ENCODE measurements at places on chromosomes 3 and 15.

DNA sequence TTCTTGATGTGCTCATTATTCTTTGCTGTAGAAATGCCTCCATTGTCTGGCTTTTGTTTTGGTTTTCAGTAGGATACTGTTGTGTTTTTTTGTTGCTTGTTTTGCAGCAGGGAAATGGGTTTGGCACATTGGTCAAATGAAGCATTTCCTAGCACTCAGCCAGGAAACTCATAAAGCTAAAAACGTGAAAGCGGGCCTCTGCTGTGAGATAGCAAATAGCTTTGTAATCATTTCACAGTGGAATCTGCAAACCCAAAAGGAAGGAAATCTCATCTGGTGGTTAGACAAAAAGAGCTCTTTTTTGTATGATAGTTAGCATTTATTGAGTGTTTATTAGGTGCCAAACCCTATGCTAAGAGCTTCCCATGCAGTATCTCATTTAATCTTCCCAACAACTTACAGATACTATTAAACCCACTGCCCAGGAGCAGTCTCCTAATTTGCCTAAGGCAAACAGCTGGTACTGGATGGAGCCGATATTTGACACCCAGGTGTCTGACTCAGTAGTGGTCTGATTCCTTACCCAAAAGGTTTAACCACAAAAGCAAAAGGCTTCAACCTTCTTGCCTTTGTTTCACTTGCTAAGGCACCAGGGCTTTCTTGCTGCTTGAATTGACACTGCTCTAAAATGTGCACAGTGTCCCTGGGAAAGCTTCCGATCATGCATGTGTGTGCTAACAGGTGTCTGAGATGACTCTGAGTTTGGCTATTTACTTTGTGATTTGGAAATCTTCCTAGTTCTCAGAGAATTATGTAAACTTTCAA, 527.9 kb upstream of the MDFIC2 start:
- no peak for DNase-seq

- no peak for DNase-seq
These were observed 126.3 kb upstream of the MEF2A start for GRCh38 chr15:99439524-99439835.

DNA sequence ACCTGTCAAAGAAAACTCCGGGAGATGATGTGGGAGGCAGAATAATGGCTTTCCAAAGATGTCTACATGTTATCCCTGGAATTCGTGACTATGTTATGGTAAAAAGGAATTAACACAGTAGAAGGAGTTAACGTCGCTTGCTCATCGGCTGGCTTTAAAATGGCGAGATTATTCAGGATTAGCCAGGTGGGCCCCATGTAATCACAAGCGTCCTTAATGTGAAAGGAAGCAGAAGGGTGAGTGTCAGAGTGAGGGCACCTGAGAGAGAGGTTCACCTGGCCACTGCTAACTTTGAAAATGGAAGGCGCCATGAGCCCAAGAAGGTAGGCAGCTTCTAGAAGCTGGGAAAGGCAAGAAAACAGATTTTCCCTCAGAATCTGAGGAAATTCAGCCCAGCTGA, 557.2 kb downstream of the EPHB1 start:
- DNase-seq: no peak

DNA sequence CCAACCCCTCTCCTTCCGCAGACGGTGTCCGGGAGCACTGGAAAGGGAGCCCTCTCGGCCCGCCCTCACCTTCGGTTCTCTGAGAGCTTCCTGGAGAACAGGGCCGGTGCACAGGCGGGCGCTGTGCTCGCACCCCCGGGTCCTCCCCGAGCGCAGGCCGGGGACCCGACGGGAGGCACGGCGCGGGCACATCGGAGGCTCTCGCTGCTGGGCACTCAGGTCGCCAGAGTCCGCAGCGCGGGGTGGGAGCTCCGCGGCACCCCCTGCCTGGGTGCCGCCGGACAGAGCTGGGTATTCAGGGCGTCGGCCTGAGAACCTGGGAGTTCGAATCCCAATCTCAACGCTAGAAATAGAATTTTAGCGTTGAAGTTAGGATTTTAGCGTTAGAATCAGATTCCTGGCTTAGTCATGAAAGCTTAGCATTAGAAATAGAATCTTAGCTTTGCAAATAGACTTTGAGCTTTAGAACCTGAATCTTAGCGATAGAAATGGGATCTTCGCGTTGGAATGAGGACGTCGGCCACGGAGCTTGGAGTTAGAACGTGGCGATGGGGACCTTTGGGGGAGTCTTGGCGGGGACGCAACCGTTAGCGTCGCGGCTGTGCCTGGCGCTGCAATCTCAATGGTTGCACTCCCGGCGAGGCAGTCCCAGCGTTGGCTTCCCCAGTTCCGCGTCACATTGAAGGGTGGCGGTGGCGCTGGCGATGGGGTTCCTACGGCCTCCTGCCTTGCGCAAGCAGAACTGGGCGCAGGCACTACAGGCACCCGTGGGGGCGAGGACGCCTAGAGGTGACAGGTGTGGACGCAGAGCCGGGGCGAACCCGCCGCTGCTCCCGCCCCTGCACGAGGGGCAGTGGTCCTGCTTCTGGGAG, 549 bp downstream of the TRH start:
- no peak for DNase-seq

- DNase-seq: no peak
These were observed 37.1 kb upstream of the ST3GAL6 start for GRCh38 chr3:98726084-98726483.

- no peak for DNase-seq
These were observed 170.0 kb downstream of the MINAR1 start for GRCh38 chr15:79602180-79602579.

DNA sequence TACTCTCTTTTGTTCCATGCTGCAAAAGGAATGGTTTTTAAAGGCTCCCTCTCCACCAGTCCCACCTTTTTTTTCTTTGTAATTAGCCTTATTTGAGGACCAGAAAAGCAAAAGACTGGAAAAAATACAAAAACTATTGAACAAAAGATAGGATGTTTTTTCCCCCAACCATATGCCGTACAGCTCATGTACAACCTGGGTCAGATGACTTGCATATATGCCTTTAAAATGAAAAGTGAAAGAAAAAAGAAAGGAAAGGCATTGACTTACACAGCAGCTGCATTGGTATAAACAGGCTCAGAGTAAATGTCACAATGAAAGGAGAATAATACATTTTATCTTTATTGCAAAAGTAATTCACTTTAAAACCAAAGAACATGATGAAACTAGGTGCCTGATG, 69.5 kb upstream of the CMC1 start:
- no peak for DNase-seq

DNA sequence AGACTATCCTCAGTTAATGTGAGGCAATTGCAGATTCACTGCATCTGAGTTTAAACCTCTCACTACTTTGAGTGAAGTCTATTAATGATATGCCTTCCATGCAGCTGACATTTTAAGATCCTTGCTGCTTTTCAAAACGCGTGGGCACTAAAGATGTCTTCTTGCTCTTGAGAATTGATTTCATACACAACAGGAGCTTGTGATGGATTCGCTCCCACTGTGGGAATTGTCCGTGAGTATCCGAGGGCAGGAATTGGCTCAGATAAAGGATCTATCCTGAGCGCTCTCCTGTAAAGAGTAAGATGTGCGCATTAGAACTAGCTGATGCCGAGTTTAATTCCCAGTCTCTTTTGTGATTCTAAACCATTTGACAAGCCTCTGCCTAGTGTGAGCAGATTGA, 167.9 kb downstream of the ROBO2 start:
- DNase-seq: no peak

DNA sequence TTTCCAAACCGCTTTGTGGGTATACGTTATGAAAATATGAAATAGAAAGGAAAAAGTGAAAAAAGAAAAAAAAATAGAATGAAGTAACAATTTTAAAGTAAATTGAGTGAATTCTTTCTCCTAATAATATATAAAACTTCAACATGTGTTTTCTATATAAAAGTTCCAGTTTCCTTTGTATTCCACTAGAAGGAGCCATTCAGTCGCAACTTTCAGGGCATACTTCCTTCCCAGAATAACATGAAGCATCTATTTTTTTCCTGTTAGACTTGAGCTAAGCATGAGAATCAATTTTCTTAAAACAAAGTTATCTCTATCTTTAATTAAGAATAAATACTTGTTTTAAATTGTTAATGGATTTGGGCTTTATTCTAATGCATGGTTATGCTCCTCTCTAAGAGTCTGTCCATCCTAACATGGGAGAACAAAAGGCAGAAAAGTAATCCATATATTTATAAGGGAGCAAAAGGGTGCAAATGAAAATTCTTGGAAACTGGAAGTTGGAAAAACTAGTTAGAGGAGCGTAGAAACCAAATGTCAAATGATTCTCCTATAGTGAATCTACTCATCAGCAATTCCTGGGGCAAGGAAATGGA, 16.0 kb upstream of the VGLL3 start:
- no peak for DNase-seq

GRCh38 chr15:66993874-66994696, 71.3 kb upstream of the SMAD3 start:
- DNase-seq: no peak

GRCh38 chr3:120326784-120327183, 22.4 kb downstream of the LRRC58 start:
- DNase-seq: no peak

DNA sequence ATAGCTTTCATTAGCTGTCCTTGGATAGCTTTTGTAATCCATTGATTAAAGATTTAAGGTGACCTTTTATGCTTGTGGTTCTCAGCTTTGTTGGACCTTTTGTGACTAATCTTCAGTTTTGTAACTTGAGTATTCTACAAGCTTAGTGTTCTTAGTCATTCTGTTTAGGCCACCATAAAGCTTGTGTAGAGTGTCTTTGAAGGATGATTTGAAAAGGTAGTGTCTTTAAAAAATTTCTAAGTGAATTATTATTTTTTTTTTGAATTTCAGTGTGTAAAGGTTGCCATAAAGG, 7.5 kb downstream of the MORF4L1 start:
- no peak for DNase-seq

- DNase-seq: no peak
These were observed 263.6 kb upstream of the AZI2 start for GRCh38 chr3:28612232-28612631.

- DNase-seq: no peak
These were observed 973 bp upstream of the ITPKA start for GRCh38 chr15:41492597-41493204.

DNA sequence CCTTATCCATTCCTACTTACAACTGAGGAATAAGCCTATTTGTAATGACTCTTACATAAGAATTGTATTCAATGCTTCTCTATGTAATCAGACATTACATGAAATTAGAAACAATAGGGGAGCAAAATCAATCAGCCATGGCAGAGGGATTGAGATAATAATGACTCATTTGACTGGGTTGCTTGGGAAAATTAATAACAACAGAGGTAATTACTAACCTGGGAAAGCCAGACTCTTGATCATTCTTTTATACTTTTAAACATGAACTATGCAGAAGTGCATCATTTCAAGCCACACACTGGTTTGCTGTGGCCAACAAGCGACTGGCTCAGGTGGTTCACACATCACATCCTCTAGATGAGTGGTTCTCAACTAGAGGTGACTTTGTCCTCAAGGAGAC, 126.3 kb upstream of the CRBN start:
- DNase-seq: no peak

- no peak for DNase-seq
These were observed 41.6 kb downstream of the WNT5A start for GRCh38 chr3:55445551-55445950.

DNA sequence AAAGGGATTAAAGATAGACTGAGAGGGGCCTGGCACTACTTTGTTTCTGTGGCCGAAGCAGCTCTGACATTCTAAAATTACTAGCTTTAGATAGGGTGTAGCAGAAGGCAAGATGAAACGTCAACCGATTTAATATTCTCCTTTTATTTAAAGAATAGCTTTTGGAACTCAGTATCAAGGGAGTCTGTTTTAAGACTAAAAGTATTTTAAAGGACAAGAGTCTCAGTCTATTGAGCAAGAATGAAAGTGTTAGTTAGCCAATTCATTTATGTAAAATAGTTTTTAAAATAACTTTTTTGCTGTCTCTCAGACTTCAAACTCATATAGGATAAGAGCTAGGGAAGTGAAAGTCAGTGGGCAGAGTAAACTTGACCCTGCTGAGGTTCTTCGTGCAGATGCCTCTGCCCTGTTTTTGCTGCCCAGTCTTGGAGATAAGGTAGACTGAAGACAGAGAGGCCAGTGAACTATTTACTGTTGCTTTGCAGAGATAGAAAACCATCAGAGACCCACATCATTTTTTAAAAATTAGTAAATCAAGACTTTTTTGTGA, 1090.9 kb downstream of the ROBO2 start:
- DNase-seq: no peak

- no peak for DNase-seq
These were observed 320.6 kb upstream of the KCNH8 start for GRCh38 chr3:18827664-18828063.

DNA sequence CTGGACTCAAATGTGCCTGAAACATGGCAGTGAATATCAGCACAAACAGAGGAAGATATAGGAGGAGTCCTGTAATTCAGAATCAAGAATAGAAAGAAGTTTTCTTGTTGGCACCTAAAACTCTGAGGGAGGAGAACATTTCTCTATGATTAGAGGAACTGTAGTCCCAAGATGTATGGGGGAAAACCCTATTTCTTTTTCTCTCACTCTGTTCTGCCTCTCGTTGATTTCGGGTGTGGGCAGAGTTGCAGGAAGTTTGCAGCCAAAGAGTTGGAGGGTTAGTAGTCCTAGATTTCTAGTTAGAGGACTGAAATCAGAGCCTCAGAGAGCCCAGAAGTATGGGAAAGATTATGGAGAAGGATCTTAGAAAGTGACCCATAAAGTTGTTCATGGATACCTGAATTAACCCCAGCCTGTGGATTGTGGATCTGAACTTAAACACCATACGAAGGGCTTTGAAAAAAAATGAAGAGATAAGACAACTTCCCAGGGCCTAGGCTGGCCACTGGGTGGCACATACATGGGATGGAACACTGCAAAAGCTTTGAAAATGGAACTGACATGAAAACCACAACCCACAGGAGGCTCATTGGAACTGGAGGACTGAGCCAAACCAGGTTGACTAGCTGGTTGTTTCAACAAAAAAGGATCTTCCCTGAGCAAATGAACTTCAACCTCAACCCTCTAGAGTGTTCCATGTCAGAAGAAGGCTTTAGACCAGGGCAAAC, 34.6 kb downstream of the FMN1 start:
- no peak for DNase-seq

DNA sequence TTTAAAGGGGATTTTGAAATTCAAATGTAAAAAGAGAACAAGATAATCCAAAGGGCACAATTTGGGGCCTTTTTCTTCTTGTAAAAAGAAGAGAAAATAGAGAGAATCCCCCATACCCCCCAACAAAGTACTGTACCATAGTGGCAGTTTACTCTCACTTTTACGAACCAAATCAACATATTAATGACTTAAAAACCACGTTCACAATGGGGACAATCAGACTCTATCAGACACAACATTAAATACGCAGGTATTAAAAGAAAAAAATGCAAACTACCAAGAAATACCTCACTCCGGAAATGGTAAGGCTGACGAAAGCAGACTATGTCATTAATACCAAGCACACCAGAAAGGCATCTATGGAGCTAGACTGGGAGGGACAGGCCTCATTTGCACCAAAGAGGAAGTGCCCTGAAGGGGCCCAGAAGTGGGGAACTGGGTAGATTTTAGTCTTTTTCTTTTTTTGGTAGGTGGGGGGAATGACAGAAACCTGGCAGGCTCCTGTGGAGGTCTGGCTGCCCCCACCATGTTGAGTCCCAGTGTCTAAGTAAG, 134.3 kb downstream of the TIGIT start:
- DNase-seq: no peak

Measured in SK-N-MC (cell line).